ENCODE measurements at places on chromosomes 7 and 10.

DNA sequence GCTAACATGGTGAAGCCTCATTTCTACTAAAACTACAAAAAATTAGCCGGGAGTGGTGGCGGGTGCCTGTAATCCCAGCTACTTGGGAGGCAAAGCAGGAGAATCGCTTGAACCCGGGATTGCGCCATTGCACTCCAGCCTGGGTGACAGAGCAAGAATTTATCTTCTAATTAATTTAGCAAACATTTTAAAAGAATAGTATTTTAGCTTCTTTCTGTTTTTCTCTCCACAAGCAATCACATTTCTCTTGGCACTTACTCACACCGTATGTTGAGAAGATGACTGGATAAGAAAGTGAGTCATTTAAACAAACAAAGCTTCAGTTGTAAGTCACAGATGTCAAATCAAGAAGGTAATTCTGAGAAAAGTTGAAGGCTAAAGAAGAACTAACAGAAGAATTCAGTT lies 264.0 kb downstream of the ARL4A start:
- no peak for DNase-seq

- DNase-seq: no peak
Observed at GRCh38 chr10:132606536-132607316, 69.1 kb downstream of the INPP5A start.

GRCh38 chr7:876972-877311 lies 588 bp downstream of the GET4 start:
- no peak for DNase-seq

- DNase-seq: peak; percentile 89
Observed at GRCh38 chr10:114821293-114821914, at the start of gene FHIP2A. FHIP2A (plus strand) TSS chr10:114821780; CDS start chr10:114822079, 299 bp downstream.

DNA sequence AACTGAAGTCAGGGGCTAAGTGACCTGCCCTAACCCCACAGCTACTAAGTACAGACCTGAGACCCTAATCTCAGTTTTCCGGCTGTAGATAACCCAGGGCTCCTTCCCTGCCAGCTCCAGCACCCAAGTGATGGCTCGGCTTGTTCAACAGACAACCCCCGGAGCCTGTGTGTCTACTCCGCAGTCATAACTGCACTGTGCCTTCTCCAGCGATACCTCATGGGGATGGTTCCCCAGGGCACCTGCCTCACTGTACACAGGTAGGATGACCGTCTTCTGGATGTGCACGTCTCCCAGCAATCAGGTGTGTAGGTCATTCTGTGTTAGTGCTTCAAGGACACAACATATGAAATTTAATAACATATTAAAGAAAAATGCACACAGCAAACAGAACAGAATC lies 37.1 kb downstream of the CPXM2 start:
- no peak for DNase-seq

- no peak for DNase-seq
Observed at GRCh38 chr10:69346776-69347175, 68.5 kb downstream of the HK1 start.

GRCh38 chr10:48633381-48634197 lies 28.7 kb upstream of the ARHGAP22 start:
- no peak for DNase-seq

DNA sequence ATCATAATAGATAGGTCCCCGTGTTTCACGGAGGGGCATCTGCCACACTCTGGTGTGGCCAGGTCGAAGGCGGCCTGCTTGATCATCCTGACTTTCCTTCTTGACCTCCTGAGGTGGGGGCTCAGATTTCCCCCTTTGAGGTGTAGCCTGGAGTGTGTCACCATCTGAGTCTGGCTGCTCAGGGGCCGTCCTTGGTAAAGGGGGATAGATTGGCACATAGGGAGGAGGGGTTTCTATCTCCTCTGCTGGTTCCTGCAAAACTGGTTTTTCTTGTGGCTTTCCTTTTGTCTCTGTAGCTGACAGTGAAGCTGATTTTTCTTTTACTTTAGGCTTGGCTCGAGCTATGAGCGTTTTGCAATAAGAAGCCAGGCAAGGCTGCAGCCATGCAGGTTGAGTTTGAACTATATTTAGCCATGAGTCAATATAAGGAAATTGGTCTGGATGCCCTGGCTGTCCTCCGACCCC lies 7.1 kb upstream of the ZNF117 start:
- DNase-seq: no peak

DNA sequence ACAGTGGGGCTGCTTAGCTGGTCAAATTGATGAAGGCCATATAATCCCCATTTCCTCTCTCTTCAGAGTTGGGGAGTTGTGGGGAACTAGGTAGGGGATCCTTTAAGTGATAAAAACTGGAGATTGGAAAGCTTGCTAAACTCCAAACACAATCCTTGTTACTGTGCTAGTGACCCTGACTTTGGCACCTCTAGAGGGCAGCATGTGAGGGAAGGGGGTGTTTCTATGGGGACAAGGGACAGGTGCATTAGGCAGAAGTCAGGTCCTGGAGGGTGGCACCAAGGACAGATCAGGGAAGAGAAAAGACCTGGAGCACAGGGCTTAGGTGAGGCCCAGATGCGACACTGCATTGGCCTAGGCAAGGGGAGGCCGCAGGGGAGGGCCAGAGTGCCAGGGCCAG lies 66.9 kb downstream of the CDHR3 start:
- no peak for DNase-seq

GRCh38 chr10:16856567-16856966 lies 39.3 kb upstream of the RSU1 start:
- DNase-seq: no peak

- DNase-seq: no peak
Observed at GRCh38 chr7:140235114-140235513, 58.3 kb upstream of the KDM7A start.

DNA sequence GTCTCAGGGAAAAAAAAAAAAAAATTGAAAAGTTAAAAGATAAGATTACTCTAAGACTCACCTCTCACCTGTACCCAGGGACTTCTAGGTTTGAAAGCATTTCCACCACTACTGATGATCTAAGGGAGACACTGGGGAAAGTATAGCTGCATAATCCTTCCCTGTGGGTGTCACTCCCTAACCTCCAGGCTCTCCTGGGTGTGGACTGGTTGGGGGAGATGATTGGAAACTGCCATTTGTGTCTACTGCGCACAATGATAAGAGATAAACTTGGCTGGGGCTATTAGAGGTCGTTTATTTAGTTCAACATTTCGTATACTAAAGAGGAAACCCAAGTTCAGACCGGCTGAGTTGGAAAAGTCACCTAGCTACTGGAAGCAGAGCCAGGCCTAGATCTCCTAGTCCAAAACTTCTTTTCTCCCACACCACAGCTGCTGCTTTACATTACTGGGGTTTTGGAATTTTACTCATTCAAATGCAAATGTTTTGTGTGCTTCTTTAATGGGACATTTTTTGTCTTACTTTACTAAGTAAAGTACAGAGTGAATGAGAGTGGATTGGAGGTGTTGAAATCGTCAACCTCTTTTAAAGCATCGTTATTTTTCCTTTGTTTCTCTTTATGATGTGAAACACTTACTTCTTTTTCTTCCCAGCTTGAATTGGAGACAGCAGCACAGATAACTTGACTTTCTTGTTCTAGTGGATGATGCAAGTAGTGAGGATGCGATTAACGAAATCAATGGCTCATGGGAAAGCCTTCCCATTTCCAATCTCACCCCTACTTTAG lies 22.3 kb upstream of the SEC61G start:
- DNase-seq: no peak

DNA sequence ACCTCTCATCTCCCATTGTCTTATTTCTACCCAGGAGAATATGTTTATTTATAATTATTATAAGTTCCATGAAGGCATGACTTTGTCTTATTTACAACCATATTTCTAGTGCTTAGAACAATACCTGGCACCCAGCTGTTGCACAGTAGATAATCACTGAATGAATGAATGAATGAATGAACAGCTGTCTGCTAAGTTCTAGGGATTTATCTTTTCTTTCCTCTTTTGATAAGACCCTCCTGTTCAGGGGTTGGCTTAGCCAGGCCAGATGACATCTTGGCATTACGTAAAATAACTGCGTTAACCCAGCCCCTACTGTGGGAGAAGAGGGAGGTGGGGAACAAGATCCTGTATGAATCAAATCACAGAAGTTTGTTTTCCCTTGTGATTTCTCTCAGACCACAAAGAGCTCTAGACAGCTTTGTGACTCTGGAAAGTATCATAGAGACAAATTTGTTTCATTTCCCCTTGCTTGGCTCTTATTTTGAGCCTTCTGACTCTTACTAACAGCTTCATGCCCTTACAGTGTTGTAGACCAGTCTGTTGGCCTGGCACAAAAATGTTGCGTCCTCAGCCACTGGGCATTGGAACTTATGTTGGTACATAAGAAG lies 8.4 kb downstream of the ZNF862 start:
- no peak for DNase-seq

DNA sequence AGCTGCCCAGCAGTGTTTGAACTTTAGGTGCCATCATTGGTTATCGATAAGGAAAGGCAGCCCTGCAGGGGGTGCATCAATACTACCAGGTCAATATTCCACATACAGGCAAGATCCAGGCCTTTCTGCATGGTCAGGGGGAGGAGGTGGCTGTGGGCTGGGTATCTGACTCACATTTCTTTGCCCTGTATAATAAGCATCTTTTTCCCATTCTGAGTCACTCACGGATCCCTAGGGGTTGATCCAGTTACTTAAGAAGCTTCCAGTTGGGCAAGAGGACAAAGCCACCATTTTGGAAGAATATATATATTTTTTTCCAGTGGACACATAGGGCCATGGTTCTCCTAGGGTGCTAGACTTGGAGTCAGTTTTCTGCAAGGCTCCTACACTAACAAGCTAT lies 114.2 kb upstream of the HABP2 start:
- DNase-seq: no peak

GRCh38 chr7:158414486-158414961 lies 173.1 kb downstream of the PTPRN2 start:
- no peak for DNase-seq

Measured in GM13976 (cell line).